ENCODE measurements at places on chromosomes 13 and 19.
A peak's percentile ranks its signal among the peaks of the same experiment; 100 is the strongest.

DNA sequence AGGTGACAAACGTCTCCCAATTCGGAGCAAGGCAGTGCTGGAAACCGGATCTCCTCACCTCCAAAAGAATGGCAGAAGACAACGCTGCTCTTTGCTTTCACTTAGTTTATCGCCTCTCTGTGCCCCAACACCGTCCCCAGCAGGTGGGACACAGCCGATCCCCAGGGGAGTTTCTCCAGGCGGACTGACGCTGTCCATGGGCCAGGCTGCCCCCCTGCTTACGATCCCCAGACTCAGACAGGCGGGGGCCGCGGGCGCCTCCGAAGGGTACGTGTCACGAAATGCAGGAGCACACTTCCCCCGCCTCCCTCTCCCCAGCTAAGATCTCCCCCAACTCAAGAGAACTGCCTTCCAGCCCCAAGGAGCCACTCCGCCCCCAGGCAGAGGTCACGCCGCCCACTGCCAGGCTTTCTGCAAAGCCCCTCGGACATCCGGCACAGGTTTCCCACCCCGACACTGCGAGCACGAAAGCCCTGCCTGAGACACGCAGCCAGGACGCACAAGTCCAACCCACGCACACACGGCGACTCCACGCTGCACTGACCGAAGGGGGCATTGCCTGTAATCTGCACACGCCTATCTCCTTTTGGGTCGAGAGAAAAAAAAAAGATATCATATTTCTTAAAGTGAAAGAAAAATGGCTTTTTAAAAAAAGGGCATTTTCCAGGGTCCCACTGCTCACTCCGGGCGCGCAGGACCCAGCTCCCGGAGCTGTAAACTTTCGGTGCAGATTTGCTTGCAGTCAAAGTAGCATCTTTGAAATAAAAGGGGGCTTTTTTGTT, 2.0 kb downstream of the SPRY2 start:
- no peak for DNase-seq

GRCh38 chr13:83816081-83816480, 66.2 kb downstream of the SLITRK1 start:
- DNase-seq, result no peak

GRCh38 chr13:98930151-98930591, 47.7 kb downstream of the DOCK9 start:
- no peak for DNase-seq

DNA sequence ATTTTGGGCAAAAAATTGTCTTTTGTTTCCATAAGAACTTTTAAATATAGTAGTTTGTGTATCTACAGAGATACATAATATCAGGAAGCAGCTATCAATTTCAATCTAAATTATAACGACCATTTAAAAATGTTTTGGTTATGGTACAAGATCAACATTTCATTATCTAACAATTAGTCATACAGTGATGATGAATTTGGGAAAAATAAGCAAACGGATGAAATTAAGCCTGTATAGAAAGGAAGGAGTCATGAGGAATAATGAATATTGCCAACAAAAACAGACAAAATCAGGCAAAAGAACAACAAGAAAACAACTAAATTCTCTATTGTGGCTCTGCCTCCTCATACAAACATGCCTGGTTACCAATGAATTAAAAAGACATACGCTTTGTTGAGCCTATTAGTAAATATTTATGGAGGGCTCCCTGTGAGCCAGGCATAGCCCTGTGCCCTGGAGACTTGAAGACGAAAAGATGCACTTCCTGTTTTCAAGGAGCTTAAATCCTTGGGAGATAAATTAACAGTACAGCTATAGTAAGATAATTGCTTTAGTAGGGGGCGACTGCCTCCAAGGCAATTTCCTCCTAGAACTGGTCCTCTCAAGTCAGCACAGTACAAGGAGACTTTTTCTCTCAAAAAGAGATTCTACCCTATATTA, 73.0 kb downstream of the NALCN start:
- no peak for DNase-seq

DNA sequence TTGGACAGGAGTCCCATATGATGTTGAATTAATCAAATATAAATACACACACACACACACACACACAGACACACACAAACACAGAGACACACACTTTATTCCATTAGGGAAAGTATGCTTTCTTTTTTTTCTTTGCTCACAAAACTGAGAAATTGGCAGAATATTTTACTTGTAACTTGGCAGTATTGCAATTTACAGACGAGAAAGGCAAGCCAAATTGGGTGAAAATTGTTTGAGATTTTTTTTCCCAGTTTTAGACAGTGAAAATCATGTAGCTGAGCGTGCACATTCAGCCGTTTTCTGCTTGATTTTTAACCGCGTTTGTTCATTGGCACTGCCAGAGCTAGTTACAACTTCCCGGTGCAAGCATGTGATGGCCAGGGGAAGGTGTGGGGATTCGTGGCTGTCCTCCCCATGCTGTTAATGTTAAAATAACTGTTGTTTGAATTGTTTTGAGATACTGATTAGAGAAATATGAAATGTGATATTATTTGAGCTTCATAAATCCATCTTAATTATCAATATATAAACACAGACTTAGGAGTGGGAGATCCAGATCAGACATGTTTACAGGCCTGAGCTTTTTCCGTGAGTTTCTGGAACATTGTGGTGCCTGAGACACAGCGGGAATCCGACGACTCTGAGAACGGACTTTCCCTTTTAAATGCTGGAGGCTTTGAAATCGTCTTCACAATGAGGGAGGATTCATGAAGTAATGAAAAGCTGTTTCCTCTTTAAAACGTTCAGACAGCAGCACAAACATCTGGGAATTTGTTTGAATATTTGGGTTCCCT, 125.5 kb downstream of the KCNRG start:
- DNase-seq, result no peak

GRCh38 chr19:4933528-4933927, 24.2 kb downstream of the UHRF1 start:
- DNase-seq, result no peak

DNA sequence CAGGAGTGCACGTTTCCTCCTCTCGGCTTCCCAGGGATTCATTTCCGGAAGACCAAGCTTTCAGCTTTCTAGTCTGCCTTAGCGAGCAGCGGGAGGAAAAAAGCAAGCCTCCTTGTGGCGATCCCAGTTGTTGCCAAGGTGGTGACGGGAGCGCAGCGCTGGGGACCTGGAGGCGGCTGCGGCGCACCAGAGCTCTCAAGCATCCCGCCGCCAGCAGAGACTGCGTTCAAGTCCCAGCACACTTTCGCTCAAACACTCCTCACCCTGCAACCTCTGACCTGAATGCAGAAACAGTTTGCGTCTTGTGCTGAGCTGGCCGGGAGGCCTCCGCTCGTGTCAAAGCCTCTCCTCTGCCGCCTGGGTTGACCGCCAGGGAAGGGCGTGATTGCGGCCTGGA, 4.9 kb downstream of the GSX1 start:
- no peak for DNase-seq

- DNase-seq, result no peak
Observed at GRCh38 chr19:51139299-51140014, 2.6 kb upstream of the SIGLEC7 start.

GRCh38 chr13:77529501-77529840, 6.0 kb upstream of the SCEL start:
- no peak for DNase-seq

DNA sequence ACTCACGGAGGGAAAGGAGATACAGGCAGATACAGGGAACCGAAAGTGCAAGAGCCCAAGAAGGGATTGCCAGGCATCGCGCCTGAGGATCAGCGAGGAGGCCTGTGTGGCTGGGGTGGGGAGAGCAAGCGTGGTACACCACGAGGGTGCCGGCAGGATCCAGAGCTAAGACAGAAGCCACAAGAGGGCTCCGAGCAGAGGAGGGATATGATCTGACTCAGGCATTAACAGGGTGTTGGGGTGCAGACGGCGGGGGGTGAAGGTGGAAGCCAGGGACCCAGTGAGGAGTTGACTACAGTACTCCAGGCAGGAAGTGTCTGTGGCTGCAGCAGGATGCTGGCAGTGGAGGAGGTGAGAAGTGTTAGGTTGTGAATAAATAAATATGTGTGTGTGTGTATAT, 5.4 kb upstream of the PPP1R37 start:
- peak; percentile 55 for DNase-seq

- DNase-seq, result no peak
Observed at GRCh38 chr13:73335944-73336343, 277.1 kb downstream of the KLF5 start.

DNA sequence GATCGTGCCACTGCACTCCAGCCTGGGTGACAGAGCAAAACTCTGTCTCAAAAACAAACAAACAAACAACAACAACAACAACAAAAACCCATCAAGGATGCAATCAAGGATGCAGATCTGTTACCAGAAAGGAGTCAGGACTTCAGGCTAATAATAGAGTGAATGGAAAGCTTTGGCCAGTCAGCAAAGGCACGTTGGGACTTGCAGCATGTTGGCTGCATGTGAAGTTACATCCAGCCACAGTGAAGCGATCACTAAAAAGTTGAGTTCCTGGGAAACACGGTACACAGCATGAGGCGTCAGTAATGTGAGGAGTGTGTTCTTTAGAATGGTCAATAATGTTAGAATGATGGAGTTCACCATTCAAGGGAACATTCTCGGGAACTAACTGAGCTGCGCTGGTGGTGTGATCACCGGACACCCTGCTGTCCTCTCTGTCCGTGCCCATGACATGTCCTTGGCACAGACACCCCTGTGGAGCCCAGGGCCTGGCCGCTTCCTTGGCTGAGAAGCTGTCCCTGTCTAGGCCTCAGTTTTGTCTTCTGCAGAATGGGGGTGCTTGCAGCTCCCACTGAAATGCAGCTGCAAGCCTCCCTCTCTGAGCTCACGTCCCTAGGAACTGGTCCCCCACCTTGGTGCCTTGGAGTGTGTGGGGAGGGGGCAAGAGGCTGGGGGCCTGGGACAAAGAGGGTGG, 2.3 kb upstream of the LGALS7B start:
- no peak for DNase-seq

DNA sequence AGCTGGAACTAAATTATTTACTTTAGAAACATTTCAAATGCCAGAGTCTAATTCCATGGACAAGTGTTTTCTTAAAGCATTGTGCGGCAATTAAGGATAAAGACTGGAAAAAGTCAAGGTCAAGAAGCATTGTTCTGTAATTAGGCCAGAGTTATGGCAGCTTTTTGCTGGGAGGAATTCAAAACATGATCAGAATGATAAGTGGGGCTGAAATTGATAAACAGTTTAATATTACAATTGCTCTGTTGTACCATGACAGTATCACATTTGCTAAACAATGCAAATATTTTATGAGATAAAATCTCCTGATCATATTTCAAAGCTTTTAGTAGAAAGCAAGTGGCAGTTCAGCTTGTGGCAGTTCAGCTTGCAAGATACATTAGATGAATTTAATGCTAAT, 513.7 kb downstream of the GPC6 start:
- DNase-seq, result no peak

DNA sequence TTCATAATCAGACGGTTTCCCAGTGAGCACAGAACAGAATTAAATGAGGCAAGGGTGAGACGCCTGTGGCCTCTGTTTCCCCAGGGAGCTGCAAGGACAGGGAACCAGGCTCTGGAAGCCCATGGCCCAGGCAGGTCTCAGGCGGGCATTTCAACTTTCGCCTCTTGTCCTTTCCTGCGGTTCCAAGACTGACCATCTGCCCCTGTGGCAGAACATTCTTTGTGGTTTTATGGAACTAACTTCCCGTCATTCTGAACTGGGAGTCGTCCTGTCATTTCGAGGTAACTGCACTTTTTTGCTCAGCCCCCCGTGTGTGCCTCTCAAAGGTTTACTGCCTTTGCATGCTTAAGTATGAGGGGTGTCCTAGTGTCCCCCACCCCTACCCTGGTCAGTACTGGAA, 70.9 kb downstream of the KL start:
- DNase-seq, result no peak

- no peak for DNase-seq
Observed at GRCh38 chr13:74597526-74597925, 463.3 kb upstream of the KLF12 start.

DNA sequence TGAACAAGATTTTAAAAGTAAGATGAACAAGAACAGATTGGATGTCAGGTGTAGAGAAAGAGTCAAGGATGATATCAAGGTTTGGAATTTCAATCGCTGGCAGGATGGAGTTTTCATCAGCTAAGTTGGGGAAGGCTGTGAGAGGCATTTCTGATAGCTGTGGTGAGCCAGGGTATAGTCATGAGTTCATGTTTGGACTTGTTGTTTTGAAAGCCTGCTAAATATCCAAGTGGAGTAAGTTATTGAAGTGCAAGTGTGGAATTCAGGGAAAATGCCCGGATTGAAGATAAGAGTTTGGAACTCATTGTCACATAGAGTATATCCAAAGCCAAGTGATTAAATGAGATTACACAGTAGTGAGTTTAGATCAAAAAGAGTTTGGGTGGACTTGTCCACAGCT, 11.0 kb upstream of the EPSTI1 start:
- no peak for DNase-seq

- DNase-seq, result no peak
Observed at GRCh38 chr13:97221046-97221445, 1.1 kb upstream of the MBNL2 start.

- no peak for DNase-seq
Observed at GRCh38 chr19:57441979-57442752, 7.0 kb downstream of the ZNF749 start.

GRCh38 chr19:2046046-2046907, 4.8 kb downstream of the MKNK2 start:
- DNase-seq, result no peak

DNA sequence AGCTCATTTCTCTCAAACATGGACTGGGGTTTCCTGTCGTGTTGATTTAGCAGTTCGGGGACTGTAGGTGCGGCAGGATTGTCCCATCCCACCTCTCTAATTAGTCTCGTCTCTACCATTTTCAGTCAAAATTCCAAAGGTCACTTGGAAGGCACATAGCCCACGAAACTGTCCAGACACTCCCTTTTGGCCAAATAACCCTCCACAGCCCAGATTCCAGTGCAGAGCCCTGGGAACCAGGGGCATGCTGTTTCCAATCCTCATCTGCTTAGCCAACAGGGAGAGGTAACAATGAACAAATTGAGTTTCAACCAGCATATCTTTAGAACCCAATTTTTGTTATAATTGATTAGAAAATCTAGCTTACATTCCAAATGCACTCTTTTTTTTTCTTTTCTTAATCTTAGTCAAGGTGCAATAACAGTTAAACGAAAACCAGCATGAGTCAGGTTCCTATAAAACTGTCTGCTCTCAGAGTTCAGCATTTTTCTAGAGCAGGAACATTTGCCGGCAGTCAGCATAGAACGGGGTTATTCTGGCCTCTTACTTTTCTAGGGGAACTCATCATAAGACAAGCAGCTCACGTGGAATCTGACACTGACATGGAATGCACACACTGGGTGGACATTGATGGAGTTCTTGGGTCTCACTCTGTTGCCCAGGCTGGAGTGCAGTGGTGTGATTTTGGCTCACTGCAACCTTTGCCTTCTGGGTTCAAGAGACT, 14.4 kb upstream of the CEBPA start:
- no peak for DNase-seq

DNA sequence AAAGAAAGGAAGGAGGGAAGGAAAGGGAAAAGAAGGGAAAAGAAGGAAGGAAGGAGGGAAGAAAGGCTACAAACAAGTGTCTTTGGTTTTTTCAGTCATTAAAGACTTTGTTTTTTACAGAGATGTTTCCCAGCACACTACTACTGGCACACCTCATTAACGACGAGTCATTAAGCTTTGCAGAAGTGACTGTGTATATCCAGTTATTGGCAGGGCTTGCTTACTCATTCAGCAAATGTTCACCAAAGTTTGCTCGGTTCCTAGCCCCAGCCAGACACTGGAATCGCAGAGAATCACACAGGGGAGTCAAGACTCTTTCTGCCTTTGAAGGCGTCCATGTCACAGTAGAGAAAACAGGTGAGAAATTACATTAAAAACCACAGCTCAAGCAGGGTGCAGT, 4.3 kb downstream of the NLRP12 start:
- DNase-seq, result no peak

GRCh38 chr13:85441975-85442374, 357.2 kb downstream of the SLITRK6 start:
- no peak for DNase-seq

Measured in activated effector memory CD4-positive, alpha-beta T cell treated with Interleukin-2 at 50 U/mL for 16 hours (primary cell).